ENCODE measurements at places on chromosomes 5 and 9.

GRCh38 chr5:136040746-136041415, 12.1 kb downstream of the TGFBI start:
- DNase-seq: no peak

DNA sequence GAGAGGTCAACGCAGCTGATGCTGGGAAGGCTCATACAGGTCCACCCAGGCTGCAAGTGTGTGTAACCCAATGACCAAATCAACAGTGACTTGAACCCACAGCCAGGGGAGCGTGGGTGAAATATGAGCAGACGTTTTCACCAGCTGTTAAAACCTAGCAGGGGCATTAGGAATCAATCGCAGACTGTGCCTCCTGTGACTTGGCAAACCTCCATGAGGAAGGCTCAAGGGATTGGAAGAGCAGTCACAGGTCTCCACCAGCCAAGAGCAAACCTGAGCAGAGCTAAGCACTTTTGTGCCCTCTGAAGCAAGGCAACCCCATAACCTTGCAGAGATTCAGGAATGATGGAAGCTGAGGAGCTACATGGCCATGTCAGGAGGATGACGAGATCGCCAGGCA, 25.5 kb downstream of the INSYN2B start:
- no peak for DNase-seq

GRCh38 chr9:124038239-124038638, 26.7 kb downstream of the LHX2 start:
- DNase-seq: no peak

DNA sequence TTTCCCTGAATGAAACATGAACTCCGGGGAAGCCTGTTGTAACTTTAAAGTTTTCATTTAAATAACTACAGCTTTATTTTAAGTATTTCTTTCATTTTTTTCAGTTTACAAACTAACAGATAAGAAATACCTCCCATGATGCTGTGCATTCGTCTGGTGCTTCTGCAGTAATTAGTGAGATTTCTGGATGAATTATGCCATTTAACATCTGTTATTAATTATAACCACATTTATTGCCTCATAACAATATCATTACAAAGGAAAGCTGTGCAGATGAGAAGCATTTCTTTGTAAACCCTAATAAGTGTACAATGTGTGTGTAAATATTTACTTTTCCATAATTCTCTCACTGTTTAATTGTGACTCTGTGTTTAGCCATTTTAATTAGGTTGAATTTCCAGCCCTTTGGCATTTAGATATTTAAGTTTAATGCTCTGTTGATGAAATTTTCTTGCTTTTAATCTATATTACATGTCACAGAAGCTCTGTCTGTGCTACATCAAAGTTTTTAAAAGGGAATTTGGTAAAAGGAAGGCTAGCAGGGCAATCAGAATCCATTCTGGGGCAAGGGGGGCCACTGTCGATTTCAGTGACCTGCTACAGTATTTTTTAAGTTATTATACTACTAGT, 418.0 kb downstream of the SPATA31D1 start:
- no peak for DNase-seq

GRCh38 chr5:95915999-95916686, 45.5 kb downstream of the ELL2 start:
- no peak for DNase-seq

DNA sequence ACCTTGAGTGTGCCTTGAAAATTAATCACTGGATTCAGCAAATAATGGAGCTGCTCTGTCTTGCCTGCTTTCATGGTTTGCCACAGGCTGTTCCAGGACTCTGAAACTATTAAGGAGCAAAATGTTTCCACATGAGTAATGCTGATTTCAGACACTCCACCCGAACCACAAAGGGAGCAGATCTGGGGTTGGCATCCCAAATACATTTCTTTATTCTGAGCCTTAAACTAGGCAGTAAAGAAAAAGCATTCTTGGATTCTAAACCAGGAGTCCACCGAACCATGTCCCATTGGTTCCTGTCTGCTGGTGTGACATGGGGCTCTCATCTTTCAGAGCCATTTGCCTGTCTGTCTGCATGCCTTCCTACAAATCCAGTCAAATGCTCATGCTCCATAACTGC, 10.1 kb upstream of the C1QTNF3 start:
- no peak for DNase-seq

DNA sequence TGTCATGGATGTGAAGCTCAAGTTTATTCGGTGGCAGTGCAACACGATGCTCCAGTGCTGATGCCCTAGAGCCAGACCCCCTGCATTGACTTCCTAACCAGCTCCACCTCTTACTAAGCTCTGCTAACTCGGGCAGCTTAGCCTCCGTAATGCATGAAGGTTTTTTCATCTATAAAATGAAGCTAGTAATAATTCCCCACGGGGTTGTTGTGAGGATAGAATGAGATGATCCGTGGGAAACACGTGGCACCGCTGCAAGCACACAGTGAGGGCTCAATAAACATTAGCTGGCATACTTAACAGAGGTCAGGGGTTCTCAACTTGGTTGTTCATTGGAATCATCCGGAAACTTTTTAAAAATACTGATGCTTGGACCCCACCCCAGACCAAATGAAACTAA, 6.8 kb downstream of the ENC1 start:
- DNase-seq: no peak

- no peak for DNase-seq
Measured at GRCh38 chr5:125298258-125298657, 551.8 kb upstream of the ZNF608 start.

GRCh38 chr5:96807075-96807654, 580 bp downstream of the ERAP1 start:
- no peak for DNase-seq

Measured in stimulated activated CD8-positive, alpha-beta memory T cell treated with anti-CD3 and anti-CD28 coated beads, Interleukin-15, amount 100 ng/mL, for 48 hours (primary cell).